ENCODE measurements at places on chromosomes 11 and 22.

- DNase-seq: no peak
These were observed 12.7 kb downstream of the TOM1 start for GRCh38 chr22:35312198-35313059.

DNA sequence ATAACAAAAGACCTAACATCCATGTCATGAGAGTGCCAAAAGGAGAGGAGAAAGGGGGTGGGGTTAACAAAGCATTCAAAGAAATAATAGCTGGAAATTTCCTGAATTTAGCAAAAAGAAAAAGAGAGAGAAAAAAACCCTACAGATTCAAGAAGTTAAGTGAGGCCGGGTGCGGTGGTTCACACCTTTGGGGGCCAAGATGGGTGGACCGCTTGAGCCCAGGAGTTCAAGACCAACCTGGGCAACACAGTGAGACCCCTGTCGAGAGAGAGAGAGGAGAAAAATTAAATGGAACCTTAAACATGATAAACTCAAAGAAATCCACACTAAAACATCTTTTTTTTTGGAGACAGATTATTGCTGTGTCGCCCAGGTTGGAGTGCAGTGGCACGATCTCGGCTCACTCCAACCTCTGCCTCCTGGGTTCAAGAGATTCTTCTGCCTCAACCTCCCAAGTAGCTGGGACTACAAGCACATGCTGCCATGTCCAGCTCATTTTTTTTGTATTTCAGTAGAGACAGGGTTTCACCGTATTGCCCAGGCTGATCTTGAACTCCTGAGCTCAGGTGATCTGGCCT is 8.9 kb upstream of the CLDN5 start:
- no peak for DNase-seq

DNA sequence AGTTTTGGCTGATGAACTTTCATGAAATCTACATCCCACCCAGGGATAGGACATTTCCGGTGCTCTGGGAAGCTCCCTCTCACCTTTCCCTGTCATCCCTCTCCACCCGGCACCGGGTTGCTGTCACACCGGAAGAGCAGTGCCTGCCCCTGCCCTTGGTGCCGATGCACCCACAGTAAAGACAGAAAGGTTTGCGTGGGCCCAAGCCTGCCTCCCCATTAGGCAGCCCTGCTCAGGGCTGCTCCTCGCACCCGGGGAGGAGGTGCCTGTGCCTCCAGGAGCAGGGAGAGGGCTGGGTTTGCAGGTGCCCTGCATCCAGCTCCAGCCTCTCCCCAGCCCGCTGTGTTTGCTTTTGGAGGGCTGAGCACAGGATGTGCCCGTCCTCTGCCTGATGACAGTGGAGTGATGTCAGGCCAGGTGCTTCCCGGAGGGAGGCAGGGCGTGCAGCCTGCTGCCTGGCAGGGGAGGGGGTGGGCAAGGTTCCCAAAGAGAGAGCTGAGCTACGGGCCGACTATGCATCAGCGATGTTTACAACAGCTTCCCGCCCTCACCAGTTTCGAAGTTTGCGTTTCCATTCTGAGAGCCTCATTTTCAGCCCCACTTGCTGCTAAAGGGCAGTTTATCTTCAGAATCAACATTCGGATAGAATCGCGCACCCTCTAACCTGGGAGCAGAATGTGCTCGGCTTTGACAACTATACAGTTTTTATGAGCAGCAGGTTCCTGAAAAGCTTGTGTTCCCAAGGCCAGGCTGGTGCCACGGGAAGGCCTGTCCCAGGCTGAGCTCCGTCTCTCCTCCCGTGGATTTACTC is 83.2 kb upstream of the CLDN5 start:
- peak; percentile 16 for DNase-seq

- DNase-seq: no peak
These were observed 181.4 kb upstream of the MTMR2 start for GRCh38 chr11:96105197-96105895.

DNA sequence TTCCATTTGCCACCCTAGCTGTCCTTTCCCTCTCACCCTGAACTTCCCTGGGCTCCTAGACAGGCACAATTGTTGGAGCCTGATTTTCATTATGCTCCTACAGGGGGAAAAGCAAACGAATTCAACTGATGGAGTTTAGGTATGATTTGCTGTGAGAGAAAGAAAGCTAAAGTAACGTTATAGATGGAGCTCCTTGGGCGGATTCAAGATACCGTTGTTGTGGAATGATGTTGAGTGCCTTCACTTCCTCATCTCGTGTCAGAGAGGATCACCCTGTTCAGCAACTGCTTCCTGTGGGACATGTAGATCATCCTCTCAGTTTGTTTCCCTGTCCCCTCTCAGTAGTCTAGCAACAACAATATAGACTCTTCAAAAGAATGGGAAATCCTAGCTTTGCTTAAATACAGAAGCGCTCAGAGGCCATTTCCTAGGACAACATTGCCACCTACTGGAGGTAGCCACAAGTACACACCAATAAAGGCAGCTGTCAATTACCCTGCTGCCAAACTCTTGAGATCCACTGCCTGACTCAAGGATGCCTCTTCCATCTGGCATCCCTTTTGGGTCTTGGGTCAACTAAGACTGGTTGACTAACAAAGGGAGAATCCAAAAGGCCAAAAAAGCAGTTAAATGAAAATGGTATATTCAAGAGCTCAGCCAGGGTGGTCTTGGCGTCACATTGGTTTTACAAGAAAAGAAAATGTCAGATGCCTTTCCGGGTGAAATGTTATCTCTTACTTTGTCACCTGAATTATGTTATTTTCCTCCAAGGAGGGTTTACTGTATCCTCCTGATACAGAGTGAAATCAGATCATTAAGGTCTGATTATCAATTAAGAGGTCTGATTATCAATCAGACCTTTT is 13.5 kb upstream of the DTX4 start:
- DNase-seq: peak; percentile 41

GRCh38 chr11:114153224-114153623 is 93.7 kb downstream of the ZBTB16 start:
- no peak for DNase-seq

- no peak for DNase-seq
These were observed 529.6 kb downstream of the BRD1 start for GRCh38 chr22:49297871-49298721.

GRCh38 chr11:124538019-124538418 is 5.4 kb downstream of the OR8B12 start:
- DNase-seq: no peak

DNA sequence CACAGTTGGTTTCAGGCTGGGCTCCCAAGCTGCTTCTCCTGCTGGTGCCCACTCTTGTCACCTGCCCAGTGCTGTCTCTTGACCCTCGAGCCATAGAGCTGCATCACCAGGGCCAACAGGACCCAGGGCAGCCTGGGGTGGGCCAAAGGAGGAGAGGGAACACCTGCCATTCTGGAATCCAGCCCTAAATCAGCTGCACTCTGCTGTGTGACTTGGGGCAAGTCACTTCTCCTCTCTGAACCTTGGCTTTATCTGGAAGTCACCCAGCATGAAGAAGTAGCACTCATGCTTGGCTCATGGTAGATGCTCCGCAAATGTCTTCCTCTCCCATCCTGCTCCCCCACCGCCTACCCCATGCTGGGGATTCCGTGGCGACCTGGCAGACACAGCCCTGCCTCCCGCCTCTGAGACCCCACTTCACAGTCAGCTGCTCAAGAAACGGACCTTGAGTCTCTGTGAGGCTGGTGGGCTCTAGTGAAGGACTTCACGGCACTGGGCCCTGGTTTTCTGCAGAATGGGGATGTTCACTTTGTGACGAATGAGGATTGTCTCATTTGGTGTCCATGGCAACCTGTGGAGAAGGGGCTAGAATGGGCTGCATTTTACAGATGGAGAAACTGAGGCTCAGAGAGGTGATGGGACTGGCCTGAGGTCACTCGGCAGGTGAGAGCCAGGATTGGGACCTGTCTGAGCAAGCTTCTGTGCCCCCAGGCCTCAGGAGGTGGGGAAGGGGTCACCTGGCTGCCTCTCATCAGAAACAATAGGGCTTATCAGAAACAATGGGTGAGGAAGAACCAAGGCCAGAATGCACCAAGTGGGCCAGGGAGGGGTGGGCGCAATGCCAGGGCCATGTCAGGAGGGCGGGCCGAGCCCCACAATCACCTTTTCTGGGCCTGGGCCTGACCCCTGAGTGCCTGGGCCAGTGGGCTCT is 12.4 kb downstream of the EMID1 start:
- no peak for DNase-seq

DNA sequence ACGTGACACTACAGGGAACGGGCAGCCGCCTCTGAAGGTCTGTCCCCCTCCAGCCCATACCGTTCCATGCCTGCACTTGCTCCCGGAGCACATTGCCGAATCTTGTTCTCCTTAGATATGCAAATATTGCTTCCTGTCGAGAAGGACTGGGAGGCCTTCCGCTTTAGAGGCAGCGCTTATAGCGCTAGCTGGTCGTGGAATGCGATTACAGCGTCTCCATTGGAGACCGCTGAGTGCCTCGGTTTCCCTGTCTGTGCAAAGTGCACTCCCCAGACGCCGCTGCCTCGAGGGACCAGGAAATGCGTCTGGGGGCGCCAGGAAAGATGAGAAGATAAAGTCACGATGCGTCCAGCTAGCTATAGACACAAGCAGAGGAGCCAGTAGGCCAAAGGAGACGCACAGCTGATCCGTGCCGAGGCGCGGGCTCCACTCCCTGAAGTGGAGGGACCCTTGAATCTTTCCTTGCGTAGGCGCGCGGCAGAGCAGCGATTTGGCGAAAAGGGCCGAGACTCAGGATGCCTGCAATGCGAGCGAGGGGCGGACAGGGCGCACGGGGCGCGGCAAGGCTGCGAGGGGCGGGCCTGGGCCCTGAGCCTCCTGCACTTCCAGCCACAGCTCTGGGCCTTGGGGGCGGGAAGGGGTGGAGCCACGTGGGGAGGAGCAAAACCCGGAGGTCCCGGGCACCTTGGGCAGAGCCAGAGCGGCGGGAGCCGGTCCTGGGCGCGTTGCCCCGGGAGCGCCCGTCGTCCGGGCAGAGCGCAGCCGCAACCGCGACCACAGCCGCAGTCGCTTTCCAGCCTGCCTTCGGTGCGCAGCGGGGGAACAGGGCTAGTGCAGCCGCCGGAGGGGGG is at the start of gene RASSF10:
Gene RASSF10 (plus strand): TSS at position 692 of the 851 bp plus-strand sequence. CDS start 261 bp downstream, outside the sequence.
- DNase-seq: peak; percentile 76

- DNase-seq: no peak
These were observed 4.9 kb downstream of the OR10A3 start for GRCh38 chr11:7936615-7937014.

DNA sequence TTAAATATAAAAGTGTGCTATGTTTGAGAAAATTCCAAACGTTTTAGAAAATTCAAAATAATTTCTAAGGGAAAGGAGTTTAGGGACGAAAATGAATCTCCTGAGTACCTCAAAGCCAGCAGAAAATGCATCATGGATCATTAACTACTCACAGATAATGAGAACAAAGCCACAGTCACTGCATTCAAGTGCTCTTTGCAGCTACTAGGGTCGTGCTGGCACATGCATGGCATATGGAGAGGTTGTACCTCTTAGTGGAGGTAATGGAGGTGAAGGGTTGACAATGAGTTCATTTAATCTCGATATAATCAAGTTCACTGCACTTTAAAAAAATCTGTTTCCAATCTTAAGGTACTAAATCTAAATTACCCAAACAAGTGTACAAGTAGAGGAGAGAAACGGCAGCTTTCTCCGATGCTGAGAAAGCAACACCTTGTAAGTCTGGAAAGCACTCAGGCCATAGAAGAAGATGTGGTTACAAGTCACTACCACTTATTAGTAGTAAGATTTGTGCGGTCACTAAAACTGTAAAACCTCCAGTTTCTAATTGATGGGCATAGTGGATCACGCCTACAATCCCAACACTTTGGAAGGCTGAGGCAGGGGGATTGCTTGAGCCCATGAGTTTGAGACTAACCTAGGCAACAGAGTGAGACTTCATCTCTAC is 261.1 kb upstream of the ANO3 start:
- peak; percentile 99 for DNase-seq

DNA sequence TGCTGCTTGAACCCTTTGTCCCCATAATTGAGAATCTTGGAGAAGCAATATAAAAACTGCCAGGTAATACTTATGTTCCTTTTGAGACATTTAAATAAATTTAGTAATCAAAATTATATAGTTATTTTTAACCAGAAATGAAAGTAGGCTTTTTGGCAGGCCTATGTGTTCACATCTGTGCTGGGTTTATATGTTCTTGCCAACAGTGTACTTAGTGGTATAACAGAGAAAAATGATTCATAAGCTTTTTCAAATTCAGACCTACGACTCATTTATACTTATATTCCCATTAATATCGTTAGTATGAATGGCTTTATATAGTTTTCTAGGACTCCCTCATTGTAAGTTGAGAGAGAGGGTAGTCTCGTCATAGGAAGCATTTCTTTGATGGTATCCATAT is 79.0 kb downstream of the DDX10 start:
- DNase-seq: no peak

DNA sequence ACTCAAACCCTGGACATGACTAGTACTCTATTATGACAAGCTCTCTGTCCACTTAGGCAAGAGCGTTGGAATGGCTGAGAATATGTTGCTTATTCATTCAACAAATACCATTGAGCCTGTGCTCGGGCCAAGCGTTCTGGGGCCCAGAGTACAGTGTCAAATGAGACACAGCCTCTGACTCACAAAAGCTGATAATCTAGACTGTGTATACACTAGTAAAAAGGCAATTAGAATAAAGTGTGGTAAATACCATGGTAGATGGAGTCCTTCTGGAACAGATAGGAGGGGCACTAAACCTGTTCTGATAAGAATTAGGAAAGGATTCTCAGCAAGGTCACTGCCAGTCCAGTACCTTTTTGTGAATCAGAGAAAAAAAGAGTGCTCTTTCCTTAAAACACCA is 24.7 kb downstream of the KCNE3 start:
- no peak for DNase-seq

DNA sequence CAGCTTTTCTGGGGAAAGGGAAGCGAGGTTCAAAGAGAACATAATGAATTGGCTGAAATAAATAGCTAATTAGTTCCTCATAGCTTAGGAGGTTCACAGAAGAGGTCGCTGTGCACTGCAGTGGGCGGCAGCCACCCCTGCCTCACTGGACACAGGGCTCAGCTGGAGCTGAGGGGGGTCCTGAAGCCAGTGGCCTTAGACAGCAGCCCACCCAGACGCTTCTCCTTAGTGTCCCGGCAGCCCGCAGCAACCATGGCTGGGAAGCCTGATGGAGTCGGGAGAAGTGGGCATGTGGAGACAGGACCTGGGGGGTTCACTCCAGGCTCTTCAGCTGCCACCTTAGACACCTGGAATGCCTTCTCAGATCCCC is 75.4 kb downstream of the TRIM29 start:
- DNase-seq: no peak

DNA sequence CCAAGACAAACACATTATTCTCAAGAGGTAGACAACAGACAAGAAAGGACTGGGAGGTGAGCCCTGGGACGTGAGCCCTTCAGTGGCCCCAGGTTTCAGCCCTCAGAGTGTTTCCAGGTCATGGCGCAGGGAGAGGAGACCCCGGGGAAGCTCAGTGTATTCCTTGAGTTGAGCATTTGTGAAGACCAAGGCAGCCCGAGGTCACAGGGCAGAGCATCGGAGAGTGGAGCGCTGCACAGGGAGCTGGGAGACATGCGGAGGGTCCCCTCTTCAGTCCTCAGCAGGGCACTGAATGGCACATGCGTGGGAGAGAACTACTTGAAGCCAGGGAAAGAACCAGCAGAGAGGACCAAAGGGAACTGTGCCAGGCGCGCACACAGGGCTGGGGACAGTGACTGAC is 11.7 kb downstream of the KRTAP5-6 start:
- no peak for DNase-seq
